ENCODE measurements at places on chromosomes 4 and X. TPM values are rescaled to one million over a fixed set of nuclear protein-coding genes. Genes with fewer than 3 reads are reported as not detected.

DNA sequence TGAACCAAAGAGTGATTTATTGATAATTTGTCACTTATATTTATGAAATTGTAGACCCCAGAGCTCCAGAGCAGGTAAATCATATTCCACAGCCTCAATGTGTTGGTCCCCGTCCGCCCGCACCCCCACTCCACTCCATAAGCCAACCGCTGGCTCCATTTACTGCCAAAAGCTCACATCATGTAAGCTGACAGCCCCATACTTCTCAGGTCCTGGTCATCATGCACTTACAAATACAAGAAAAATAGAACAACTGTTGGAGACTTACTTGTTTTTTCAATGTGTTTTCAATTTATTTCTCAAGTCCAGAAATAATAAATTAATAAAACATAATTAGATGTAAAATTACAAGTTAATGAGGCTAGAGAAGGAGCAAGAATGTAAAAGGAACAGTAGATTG, 235.7 kb upstream of the HAND2 start:
- DNase-seq: no peak

GRCh38 chrX:8946563-8946962, 87.4 kb downstream of the FAM9B start:
- DNase-seq: no peak

- DNase-seq: no peak
Observed at GRCh38 chr4:38964942-38965775, 67.0 kb downstream of the TMEM156 start.

GRCh38 chr4:86961605-86962295, 26.9 kb downstream of the AFF1 start:
- no peak for DNase-seq

GRCh38 chr4:152168987-152169616, 366.8 kb downstream of the FBXW7 start:
- no peak for DNase-seq

- no peak for DNase-seq
Observed at GRCh38 chrX:10971176-10971575, 140.0 kb upstream of the HCCS start.

The ADH1B gene
- 1,871 TPM for total RNA-seq

The GUCY1B1 gene
- total RNA-seq: 18.0 TPM

The MAGEB1 gene
- total RNA-seq: not detected

The PIN4 gene
- 11.3 TPM for total RNA-seq

The CENPE gene
- 2.6 TPM for total RNA-seq
